Erythroblast (primary cell): ENCODE measurements at places on chromosomes 7 and 10.
A peak's percentile ranks its signal among the peaks of the same experiment; 100 is the strongest.

GRCh38 chr7:33736521-33737221 is 168.7 kb upstream of the BMPER start:
- no peak for DNase-seq

DNA sequence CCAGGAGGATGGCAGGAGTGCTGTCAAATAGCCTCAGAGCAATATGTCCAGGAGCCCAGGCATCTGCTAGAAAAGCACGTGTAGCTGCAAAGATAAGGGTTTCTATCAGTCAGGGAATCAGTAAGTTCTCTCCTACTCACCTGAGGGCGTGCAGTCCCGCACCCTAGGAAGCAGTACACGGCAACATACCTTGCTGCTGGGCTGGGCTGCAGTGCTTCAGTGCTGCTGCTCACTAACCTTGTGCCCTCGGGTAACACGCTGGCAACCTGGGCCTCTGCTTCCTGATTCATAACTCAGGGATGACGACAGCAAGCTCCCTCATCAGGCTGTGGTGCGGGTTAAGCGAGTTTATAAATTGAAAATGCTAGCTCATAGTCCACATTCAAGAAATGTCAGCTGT is 29.5 kb upstream of the CCNY start:
- no peak for DNase-seq

- DNase-seq, result no peak
These were observed 29.8 kb downstream of the UBE3C start for GRCh38 chr7:157168571-157168970.

DNA sequence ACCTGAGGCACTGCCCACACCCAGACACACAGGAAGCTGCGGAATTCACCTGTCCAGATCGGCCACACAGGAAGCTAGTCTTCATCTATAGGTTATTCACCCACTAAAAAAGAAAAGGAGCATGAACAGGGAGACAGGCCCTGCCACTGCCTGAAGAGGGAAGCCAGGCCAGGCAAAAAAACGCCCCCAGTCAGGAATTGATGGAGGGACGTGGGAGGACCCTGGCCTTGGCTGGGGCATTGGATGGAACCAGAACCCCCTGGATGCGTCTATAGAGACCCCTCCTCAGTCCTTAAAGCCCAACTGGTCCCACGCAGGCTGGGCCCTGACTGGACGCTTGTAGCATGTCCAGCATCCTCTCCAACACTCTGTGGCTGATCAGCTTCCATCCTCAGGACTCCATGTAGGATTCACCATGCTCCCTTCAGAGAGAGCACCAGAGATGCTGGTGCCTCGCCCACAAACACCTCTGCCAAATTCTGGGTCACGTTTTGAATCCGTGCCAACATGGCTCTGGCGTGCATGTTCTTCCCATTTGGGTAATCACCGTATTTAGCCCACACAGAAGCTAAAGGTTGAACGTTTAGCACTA is 259.3 kb upstream of the TCERG1L start:
- no peak for DNase-seq

- no peak for DNase-seq
These were observed 31.9 kb downstream of the ANKRD26 start for GRCh38 chr10:27068217-27068891.

GRCh38 chr10:103763374-103764202 is 91.8 kb downstream of the SH3PXD2A start:
- DNase-seq, result peak; percentile 22

DNA sequence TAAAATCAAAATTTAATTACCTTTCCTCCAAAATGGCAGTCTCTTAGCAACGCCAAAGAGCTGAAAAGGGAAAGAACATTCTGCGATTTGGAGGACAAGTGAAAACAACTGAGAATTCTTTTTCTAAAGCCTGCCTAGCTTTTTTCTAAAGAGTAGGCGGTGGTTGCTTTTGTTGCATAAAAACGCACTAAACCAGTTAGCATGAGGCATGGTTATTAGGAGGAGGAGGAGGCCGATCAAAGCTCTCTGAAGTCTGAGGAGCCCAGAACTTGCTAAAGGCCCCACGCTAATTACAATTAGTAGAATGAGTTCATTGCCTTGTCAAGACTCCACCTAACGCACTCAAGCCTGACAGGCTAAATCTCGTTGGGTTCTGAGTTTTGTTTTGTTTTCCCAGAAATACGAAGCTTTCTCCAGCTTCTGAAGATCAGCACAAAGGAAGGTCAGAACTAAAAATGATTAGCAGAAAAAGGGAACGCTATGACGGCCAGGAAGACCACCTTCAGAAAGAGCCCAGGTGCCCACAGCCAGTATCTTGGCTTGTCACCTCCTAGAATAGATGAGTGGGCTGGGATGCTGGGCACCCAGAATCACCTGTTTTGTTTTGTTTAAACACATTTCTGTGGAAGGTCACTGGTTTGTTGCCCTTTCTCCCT is 72.0 kb downstream of the FGFR2 start:
- no peak for DNase-seq
